ENCODE measurements at places on chromosomes 7 and 10. TPM values are rescaled to one million over a fixed set of nuclear protein-coding genes. Genes with fewer than 3 reads are reported as not detected.

The FGFR2 gene
- total RNA-seq, result 0.45 TPM

The TASOR2 gene
- 53.7 TPM for total RNA-seq

The ANKRD22 gene
- total RNA-seq, result 0.48 TPM

The CFAP58 gene
- 0.07 TPM for total RNA-seq

The EVX1 gene
- not detected for total RNA-seq

The CALHM3 gene
- 0.45 TPM for total RNA-seq
